ENCODE measurements at places on chromosomes 5 and 9. TPM values are rescaled to one million over a fixed set of nuclear protein-coding genes. Genes with fewer than 3 reads are reported as not detected.

HK3 gene
- not detected for total RNA-seq

KCNIP1 gene
- total RNA-seq, result 0.21 TPM

TMED9 gene
- total RNA-seq, result 175 TPM

ANXA2R gene
- 0.79 TPM for total RNA-seq

AMBP gene
- total RNA-seq, result not detected

SV2C gene
- 0.04 TPM for total RNA-seq

STPG3 gene
- not detected for total RNA-seq

FANCG gene
- 22.3 TPM for total RNA-seq

ZNF618 gene
- 12.1 TPM for total RNA-seq

TSLP gene
- total RNA-seq, result 0.29 TPM

BASP1 gene
- 120 TPM for total RNA-seq

ARL14EPL gene
- not detected for total RNA-seq

DROSHA gene
- 48.5 TPM for total RNA-seq

FAM221B gene
- total RNA-seq, result not detected

CIZ1 gene
- 103 TPM for total RNA-seq

ARID3C gene
- total RNA-seq, result 0.48 TPM

- no peak for DNase-seq
These were observed 108.7 kb upstream of the ADRA1B start for GRCh38 chr5:159807586-159807985.

GRCh38 chr5:1801222-1801966, at the start of gene NDUFS6:
NDUFS6 (plus strand) TSS chr5:1801407; CDS start chr5:1801418, 11 bp downstream.
- no peak for DNase-seq

- DNase-seq, result no peak
These were observed 7.7 kb downstream of the PHF19 start for GRCh38 chr9:120869360-120869687.

GRCh38 chr5:123528878-123529277, 16.9 kb downstream of the CSNK1G3 start:
- DNase-seq, result no peak

GRCh38 chr5:175614223-175614815, 43.6 kb upstream of the HRH2 start:
- DNase-seq, result no peak

- DNase-seq, result peak; percentile 7
These were observed 49.2 kb downstream of the KCTD16 start for GRCh38 chr5:144219869-144220268.

DNA sequence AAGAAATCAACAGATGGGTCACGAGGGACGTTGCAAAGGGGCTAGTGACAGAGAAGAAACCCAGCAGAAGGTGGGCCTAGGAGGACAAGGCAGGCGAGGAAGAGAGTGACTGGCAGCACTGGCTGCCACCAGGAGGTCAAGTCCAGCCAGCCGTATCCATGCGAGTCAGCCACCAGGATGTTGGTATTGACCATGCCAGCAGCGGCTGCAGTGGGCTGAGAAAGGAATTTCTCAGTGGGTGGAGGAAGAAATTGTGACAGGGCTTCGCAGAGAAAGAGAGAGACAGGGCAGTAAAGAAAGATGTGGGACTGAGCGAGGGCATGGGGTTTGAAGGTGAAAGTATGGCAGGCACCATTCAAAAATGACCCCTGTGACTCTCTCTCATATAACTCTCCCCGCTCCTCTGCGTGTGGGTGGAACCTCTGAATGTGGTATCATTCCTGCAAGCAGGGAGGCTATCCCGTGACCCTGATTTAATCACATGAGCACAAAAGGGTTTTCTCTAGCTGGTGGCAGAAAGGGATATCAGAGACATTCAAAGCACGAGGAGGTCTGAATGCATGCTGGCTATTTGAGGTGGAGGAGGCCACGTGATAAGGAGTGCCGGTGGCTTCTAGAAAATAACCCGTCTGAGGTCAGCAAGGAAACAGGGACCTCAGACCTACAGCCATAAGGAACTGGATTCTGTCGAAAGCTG, 45.4 kb upstream of the FBXW11 start:
- DNase-seq, result peak; percentile 25

DNA sequence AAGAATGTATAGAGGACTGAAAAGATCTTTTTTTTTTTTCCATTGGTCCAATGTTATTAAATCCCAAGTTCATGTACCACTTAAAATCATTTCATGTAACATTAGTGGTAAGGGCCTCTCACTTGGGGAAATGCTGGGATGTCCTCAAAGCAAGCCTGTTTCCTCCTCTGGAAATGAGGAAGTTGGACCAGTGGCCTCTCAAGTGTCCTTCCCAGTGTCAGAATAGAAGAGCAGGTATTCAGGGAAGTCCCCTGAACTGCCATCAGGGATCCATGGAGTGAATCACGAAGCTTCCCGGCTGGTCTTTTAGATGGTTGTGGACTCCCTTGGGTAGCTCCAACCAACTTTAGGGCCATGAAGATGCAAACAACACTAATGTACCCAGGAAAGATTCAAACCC, 55.2 kb upstream of the AFAP1L1 start:
- DNase-seq, result no peak

DNA sequence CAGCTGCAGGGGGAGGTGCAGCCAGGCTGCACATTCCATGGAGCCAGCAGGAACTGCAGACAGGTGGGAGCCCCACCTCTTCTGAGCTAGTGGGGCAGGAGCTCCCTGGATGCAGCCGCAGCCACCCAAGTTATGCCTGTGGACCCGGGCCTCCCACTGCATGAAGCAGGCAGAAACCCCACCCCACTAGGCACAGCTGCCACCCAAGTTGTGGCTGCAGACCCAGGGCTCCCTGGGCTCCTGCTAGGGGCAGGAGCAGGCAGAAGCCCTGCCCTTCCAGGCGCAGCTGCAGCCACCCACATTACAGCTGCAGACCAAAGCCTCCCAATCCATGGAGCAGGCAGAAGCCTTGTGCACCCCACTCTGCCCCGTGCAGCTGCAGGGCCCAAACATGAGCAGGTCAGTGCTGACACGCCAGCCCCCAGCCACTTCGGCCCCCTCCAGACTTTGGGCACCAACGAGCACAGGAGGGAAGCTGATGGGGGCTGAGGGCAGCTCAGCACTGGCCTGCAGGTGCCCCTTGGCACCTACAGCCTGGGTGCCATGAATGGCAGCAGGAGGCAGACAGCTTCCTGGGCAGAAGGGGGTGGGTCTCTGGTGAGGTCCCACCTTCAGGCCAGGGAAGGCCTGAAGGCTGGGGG, 106.9 kb downstream of the C9orf50 start:
- no peak for DNase-seq

GRCh38 chr5:98042961-98043360, 730.5 kb upstream of the RGMB start:
- no peak for DNase-seq

- DNase-seq, result no peak
These were observed 19.6 kb downstream of the TNC start for GRCh38 chr9:115098226-115098965.

DNA sequence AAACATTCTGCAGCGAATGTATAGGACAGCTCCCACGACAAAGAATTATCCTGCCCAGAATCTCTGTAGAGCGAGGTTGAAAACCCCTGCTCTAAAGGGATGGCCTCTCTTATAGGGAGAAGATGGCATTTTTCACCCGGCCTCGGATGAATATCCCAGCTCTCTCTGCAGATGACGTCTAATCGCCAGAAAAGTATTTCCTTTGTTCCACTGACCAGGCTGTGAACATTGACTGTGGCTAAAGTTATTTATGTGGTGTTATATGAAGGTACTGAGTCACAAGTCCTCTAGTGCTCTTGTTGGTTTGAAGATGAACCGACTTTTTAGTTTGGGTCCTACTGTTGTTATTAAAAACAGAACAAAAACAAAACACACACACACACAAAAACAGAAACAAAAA, 17.4 kb upstream of the RARS1 start:
- no peak for DNase-seq

- no peak for DNase-seq
These were observed 42.8 kb upstream of the RPS23 start for GRCh38 chr5:82320966-82321365.

- peak; percentile 10 for DNase-seq
These were observed 313.2 kb downstream of the TRIM32 start for GRCh38 chr9:117000196-117000723.

DNA sequence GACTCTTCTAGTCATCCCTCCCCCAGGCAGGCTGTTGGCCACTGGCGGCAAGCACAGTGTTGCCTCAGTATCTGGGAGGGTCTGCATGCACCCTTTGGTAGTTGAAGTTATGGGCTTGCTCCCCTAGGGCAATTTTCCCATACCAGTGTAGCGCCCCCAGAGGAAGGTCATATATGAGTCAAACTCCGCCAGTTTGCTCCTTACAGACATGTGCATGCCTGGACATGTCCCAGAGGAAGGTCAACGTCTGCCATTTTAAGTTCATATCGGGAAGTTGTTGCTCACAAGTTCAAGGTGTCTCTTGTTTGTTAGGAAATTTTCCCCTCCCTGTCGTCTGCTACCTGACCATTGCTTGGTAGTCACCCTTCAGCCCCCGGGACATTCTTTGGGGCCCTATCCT, 51.3 kb upstream of the MROH2B start:
- DNase-seq, result no peak

GRCh38 chr5:160471761-160472160, 50.1 kb downstream of the PTTG1 start:
- no peak for DNase-seq

- DNase-seq, result no peak
These were observed 698.0 kb upstream of the MEF2C start for GRCh38 chr5:89580976-89581375.

- no peak for DNase-seq
These were observed 761.2 kb downstream of the TAF11L14 start for GRCh38 chr5:18395126-18396110.

GRCh38 chr5:168295574-168296201, 4.2 kb downstream of the WWC1 start:
- DNase-seq, result no peak

GRCh38 chr5:62596691-62597090, 18.1 kb downstream of the LRRC70 start:
- DNase-seq, result no peak

GRCh38 chr5:122398016-122398415, 86.0 kb downstream of the SNCAIP start:
- no peak for DNase-seq

DNA sequence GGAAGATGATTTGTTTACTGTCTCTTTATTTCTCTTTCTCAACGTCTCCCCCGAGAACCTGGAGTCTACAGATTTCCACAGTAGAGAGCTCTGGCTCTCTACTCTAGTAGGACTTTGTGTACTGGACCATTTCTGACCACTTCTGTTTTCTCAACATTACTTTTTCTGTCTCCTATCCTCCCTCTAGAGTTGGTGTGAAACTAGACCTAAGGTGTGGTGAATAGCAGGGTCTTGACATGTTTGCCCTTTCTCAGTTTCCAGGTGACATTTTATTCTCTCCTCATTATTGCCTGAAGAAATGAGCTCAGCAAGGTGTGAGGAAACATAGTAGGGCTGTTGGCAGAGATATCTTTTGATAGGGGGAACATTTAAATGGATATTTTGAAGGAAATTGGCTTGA, 62.1 kb upstream of the IL6ST start:
- no peak for DNase-seq

DNA sequence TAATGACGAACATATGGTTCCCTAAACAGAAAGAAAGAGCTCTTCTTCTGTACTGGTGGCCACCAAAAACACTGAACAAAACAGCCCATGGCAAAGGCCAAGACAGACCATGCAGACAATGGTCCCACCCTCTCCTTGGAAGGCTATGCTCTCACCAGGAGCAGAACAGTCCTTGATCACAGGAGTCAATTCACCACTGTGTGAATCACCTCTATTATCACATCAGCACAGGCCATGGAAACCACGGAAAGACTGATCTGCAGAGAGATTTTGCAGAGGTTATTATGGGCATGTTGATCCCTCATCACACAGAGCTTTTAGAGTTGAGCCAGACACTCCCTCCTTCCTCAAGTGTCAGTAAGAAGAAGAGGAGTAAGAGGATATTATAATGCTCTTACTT, 134.0 kb upstream of the RASEF start:
- DNase-seq, result peak; percentile 21

DNA sequence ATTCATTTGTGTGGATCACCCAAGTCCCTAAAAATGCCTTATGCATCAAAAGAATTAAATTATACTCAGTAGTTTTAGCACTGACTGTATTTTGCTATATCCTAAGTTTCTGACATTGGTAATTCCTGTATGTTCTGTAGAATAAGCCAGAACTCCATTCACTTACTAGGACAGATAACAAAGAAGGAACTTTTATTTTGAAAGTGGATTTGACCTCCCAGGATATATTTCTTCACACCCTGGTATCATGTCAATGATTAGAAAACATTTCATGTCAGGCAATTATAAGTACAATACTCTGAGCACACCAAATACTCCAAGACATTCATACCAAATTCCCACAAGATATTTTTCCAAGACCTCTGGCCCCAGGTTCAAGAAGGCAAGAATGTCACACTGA, 28.7 kb upstream of the MYOT start:
- DNase-seq, result no peak

GRCh38 chr5:86997516-86997915, 270.2 kb upstream of the RASA1 start:
- DNase-seq, result no peak

- no peak for DNase-seq
These were observed 377.3 kb upstream of the MEF2C start for GRCh38 chr5:89260254-89260653.

DNA sequence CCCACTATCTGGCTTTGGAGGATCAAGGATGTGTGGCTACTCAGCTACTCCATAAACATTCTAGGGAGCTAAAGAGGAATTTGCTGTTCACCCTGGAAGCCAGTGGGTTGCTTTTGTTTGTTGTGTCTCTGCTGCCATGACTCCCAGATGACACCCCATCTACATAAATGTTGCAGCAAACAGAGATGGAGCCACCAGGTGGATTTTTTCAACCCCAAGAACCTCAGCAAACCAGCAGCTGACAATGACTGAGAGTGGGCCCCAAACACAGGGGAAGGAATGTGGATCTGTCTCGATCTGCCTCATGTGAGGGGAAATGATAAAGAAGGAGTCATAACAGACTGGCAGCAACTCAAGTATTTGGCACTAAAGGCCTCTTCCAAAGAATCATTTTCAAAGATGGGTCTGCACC, 132.7 kb upstream of the TNC start:
- DNase-seq, result peak; percentile 61

GRCh38 chr5:167557359-167557758, 734.1 kb upstream of the WWC1 start:
- DNase-seq, result no peak

- DNase-seq, result no peak
These were observed 77.3 kb upstream of the MAP3K1 start for GRCh38 chr5:56737951-56738606.

All from kidney epithelial cell (primary cell).